ENCODE measurements at places on chromosomes 12 and 14. TPM values are rescaled to one million over a fixed set of nuclear protein-coding genes. Genes with fewer than 3 reads are reported as not detected.

The TMTC2 gene
- 4.0 TPM for total RNA-seq

The LAG3 gene
- 0.60 TPM for total RNA-seq

DNA sequence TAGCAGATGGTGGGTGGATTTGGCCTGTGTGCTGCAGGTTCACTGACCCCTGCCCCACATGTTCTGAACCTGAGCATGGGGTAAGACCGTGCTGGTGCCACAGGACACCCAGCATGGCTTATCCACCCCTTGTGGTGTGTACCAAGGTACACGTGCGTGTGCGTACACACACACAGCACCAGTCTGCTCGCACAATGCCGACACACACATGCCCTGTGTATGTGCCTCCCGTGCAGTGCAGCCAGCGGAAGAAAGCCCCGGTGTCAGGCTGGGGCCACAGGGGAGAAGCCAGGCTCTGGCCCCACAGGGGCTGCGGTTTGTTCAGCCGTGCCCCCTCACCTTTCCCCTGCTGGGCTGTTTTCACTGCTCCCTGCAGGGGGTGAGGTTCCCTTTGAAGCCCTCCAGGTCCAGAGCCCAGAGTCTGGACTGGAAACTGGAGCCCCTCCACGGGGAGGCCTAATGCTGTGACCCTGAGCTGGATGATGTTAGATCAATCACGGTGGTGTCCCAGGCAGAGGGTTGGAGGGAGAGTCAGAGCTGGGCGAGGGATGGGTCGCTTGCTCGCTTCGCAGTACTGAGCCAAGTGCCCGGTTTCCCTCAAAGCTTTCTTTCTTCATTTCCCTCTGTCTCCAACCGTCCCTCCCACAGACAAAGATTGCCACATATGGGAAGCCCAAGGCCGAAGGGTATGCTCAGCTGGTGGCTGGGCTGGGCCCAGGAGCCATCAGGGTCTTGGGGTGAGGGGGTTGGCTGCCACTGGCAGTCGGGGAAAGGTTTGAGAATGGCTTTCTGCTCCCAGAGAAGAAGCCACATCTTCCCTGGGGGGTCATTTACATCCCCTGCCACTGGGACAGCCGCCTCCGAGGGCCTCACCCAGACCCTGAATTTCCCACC is 6.2 kb downstream of the DTX1 start:
- DNase-seq: no peak

GRCh38 chr14:63986789-63987533 is 134.2 kb downstream of the SYNE2 start:
- no peak for DNase-seq

GRCh38 chr14:49058511-49058910 is 527.7 kb downstream of the RPS29 start:
- no peak for DNase-seq

DNA sequence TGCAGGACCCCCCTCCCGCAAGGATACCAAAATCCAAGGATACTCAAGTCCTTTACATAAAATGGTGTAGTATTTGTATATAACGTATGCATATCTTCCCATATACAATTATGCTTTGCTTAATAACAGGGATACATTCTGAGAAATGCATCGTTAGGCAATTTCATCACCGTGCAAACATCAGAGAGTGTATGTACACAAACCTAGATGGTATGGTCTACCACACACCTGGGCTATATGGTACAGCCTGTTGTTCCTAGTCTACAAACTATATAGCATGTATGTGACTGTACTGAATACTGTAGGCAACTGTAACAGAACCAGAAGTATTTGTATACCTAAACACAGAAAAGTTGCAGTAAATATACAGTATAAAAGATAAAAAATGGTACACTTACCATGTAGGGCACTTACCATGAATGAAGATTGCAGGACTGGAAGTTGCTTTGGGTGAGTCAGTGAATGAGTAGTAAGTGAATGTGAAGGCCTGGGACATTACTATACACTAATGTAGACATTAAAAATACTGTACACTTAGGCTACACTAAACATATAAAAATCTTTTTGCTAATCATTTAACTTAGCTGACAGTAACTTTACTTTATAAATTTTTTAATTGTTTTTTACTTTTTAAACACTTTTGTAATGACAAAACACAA is 141.1 kb downstream of the SLC41A2 start:
- no peak for DNase-seq

DNA sequence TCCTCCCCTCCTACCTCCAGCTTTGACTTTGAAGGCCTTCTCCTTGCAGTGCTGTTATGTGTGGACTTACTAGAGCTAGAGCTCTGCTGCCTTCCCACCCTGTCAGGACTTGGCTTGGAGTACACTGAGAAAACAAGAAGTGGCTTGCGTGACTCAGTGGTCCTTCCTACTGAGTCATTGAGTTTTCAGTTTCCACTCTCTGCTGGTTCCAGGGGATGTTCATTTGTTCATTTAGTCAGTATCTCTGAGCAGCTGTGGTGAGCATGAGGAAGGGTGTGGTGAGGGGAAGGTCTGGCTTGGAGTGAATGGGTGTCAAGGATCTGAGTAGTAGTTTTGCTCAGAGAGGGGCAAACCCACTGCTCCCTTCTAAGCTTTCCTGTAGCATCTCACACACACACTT is 17.2 kb upstream of the ELK3 start:
- no peak for DNase-seq

- DNase-seq: no peak
Observed at GRCh38 chr14:94707494-94707893, 62.4 kb downstream of the GSC start.

DNA sequence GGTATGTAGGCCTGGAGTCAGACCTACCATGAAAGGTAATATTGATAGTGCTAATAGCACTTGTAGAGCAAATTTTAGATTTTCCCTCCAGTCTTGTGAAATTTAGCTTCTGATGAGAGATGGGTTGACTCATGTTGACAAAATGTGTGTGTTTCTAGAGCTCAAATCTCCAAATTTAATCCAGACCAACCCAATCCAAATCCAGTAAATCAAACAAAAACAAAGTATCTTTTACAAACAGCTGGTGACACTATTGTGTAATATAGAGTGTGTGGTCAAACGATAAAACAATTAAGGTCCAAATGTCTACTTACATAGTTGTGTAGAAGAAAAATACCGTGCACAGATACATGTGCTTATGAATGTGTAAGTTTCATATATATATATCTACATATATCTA is 63.4 kb upstream of the KITLG start:
- DNase-seq: no peak

GRCh38 chr12:67515679-67516340 is 132.7 kb upstream of the DYRK2 start:
- DNase-seq: peak; percentile 16

The GLI1 gene
- total RNA-seq: 1.9 TPM

The NOXRED1 gene
- total RNA-seq: 1.9 TPM

- no peak for DNase-seq
Observed at GRCh38 chr12:114302117-114302516, 103.8 kb downstream of the TBX5 start.

The PLEKHD1 gene
- total RNA-seq: 0.18 TPM

GRCh38 chr12:132205271-132206045 is 61.2 kb downstream of the NOC4L start:
- DNase-seq: no peak

DNA sequence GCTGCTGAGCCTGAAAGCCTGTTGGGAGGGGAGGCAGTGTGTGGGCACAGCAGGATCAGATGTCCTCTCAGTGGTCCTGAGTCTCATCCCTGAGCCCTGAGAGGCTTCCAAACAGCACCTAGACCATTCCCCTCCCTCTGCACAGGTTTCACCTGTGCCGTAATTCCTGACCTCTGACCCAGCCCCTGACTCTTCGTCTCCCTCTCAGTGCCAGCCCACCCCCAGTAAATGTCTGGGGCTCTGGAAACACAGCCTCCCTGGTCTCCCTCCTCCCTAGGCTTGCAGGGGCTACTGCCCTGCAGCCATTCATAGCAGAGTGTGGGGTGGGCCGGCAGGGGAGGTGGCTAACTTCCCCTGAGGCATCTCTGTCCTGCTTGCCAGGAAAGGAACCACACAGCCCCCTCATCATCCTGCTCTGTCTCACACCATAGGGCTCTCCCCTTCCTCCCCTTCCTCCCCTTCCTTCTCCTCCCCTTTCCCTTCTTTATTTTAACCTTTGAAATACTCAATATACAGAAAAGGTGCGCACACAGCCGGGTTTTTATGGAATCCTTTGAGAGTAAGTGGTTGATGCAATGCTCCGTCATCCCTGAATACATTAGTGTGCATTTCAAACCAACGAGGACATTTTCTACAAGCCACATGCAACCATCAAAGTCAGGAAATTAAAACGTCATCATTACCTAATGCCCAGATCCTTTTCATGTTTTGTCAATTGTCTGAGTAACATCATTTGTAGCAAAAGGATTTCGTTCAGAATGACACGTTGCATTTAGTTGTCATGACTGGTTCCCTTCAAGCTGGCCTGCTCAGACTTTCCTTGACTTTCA is 67.0 kb downstream of the PRMT8 start:
- no peak for DNase-seq

GRCh38 chr12:106246891-106247673 is 738 bp downstream of the CKAP4 start:
- DNase-seq: peak; percentile 51

GRCh38 chr12:62651138-62651537 is 184.5 kb downstream of the MON2 start:
- DNase-seq: no peak

The SDR9C7 gene
- total RNA-seq: not detected

- no peak for DNase-seq
Observed at GRCh38 chr14:80658733-80659132, 282.8 kb downstream of the CEP128 start.

- no peak for DNase-seq
Observed at GRCh38 chr14:77647853-77648252, 31.4 kb upstream of the SPTLC2 start.

The TESPA1 gene
- total RNA-seq: 253 TPM

DNA sequence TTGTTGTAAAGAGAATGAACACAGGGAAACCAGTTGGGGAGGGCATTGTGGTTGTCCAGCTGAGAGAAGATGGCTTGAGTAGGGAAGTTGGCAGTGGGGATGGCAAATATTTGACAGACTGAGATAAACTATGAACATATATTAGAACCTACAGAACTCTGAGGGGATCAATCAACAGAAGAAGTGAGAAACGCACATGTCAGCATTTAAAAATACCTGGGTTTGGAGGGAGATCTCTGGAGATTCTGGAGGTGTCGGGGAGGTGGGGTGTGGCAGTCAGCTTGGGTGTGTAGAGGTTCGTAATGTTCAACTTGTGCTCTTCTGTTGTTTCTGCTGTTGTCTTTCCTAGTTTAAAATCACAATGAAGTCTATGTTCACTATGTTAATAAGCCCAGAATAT is 517.8 kb downstream of the AACS start:
- no peak for DNase-seq

DNA sequence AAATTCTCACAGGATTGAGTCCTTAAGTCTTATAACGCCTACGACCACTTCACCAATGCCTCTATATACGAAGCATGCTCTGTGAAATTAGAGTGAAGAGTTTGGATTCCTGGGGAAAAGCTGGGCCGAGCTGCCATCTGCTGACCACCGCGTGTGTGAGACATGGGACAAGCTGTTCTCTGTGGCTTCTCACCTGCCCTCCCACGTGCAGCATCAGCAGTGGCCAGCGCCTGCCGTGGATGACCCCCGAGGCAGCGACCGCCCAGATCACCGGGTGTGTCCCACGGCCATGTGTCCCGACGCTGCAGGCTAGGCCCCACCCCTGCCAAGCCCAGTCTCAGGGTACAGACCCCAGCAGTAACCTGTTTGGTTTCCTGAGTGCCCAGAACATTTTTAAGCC is 21.6 kb upstream of the GOLGA3 start:
- DNase-seq: no peak

DNA sequence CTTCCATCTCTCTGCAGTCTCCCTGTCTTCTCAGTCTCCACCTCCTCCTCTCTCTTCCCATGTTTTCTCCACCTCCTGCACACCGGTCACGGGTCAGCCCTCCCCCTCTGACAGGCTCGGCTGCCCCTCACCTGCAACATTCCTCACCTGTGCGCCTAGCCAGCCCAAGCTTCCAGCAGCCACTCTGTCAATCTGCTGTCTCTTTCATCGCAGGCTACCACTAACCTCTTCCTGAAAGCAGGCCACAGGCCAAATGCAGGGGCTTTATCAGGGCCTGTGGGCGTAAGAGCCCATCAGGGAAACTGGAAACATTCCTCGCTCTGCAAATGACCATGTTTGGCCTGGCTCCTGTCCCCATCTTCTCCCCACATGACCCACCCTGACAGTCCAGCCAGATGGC is 34.5 kb downstream of the CMKLR1 start:
- no peak for DNase-seq

GRCh38 chr12:77728018-77728417 is 102.7 kb upstream of the NAV3 start:
- no peak for DNase-seq

- DNase-seq: no peak
Observed at GRCh38 chr14:71686677-71687076, 245.6 kb upstream of the RGS6 start.

- no peak for DNase-seq
Observed at GRCh38 chr12:53160000-53160399, 20.5 kb upstream of the ZNF740 start.

DNA sequence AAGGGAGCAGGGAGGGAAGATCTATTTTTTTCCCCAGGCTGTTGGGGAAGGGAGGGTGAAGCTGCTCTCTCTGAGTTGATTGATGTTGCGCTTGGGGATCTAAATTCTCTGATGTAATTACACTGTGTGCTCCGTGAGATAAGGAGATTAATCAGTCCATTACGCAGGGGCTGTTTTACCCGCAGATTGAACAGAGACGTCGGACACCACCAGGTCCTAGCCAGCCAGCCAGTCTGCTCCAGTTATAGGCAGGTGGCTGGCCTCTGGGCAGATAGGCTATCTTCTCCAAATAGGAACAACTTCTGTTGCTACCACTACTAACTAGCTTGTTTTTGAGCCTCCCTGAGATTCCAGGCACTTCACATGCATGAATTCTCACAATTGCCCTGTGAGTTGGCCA is 91.1 kb downstream of the SRRM4 start:
- no peak for DNase-seq

DNA sequence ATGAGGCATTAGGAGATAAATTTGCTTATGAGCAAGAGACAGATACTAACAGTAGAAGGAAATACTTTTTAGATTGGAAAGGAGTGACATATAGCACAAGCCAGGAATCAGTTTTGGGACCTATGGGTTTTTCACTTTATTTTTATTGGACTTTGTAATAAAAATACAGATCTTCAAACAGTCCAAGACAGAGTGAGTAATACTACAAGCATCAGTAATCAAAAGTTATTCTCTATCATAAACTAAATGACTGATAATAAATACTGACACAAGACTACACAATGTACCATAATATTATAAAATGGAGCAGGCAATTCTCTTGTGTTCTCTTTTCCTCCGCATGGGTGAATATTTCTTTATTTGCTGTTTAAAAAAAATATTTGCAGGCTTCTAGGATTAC is 85.8 kb downstream of the DERA start:
- DNase-seq: no peak

Data from naive thymus-derived CD8-positive, alpha-beta T cell (primary cell).